ENCODE measurements at places on chromosomes 16 and 17.

DNA sequence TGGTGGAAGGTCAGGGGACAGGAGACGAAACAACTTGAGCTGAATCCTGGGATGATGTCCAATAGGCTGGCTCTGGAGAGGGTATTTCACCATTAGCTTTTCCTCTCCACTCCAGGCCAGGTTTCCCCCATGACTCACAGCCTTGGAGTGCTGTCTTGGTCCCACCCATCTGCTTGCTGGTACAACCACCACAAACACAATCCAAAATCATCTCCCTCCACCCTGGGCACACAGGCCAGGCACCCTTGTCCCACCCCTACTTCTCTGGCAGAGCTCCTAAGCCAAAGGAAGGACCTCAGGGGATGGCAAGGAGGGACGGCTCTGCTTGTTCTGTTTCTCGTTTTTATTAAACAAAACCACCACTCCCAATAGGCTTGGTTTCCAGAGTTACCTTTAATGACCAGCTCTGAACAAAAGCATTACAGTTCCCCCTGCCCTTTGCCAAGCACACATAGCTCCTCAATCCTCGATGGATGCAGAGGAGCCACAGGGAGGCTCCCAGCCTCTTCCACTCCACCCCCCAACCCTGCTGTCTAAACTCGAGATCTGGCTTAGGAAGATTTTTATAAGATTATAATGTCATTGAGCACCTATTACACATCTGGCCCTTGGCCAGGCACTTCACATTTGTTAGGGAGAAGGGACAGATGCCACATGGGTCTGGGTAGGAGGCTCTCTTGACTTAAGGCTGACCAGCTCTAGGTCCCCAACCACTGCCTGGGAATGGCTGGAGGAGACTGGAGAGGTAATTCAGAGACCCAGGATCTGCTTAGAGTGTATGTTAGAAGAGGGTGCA lies 13.3 kb downstream of the CAVIN1 start:
- no peak for DNase-seq

GRCh38 chr17:16398270-16399267 lies 16.8 kb upstream of the TRPV2 start:
- no peak for DNase-seq

- DNase-seq, result no peak
Measured at GRCh38 chr17:58679263-58680037, 12.4 kb downstream of the TEX14 start.

GRCh38 chr16:49093939-49094338 lies 187.7 kb downstream of the CBLN1 start:
- DNase-seq, result peak; percentile 41

GRCh38 chr16:72049110-72049509 lies 5.2 kb upstream of the HP start:
- DNase-seq, result no peak

DNA sequence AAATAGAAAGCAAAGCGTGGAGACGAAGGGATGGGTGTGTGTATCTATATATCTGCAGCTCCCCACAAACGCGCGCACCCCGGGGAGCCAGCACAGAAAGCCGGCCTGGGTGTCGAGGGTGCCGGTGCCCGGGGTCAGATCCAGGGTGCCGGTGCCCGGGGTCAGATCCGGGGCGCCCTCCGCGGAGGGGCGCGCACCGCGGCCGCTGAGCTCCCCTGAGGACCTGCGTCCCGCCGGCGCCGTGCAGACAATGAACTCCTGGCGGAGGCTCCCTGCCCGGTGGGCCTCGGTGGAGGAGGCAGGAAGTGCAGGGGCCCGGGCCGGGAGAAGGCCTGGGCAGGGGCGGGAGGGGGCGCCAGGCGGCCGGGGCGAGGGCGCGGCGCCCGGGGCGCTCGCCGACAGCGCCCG lies 1.1 kb downstream of the ZNF423 start:
- no peak for DNase-seq

GRCh38 chr17:17480593-17481148 lies 3.9 kb downstream of the MED9 start:
- no peak for DNase-seq

DNA sequence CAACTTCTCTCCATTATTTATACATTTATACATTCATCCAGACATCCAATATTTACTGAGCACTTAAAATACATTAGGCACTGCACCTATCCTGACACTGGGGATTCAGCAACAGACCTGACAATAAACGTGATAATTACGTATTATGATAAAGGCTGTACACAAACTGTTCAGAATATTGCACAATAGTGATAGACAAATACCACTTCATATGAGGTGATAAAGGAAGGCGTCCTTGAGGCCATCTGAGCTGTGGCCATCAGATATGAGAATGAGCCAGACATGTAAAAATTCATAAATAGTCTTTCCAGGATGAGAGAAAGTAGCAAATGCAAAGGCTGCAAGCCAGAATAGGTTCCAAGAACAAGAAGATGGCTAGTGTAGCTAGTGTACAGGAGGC lies 8.6 kb downstream of the USP32 start:
- DNase-seq, result no peak

- peak; percentile 66 for DNase-seq
Measured at GRCh38 chr17:30950669-30951399, 20.0 kb upstream of the RNF135 start.

DNA sequence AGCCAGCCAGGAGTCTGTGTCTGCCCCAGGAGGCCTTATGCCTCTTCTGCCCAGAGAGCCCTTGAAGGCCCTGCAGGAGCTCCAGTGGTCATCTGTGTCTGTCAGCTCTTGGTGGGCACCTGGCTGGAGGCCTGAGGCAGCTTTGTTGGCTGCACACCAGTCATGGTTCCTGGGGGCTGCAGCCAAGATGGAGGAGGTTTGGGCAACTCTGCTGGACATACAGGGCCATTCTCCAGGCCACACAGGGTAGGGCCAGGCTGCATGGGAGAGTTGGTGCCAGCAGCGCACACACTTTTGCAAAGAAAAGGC lies 29.4 kb downstream of the B9D1 start:
- no peak for DNase-seq

GRCh38 chr17:19457046-19457445 lies 46.0 kb downstream of the RNF112 start:
- DNase-seq, result no peak

DNA sequence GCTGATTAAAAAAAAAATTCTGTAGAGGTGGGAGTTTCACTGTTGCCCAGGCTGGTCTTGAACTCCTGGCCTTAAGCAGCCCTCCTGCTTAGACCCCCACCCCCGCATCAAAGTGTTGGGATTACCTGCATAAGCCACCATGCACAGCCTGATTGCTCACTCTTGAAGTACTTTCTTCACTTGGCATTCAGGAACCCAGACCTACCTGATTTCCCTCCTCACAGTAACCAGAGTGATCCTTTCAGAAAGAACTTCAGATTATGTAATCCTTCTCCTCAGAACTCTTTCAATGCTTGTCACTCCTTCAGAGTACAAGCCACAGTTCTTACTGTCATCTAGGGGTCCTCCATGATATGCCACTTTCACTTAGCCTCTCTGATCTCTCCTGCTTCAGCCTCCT lies 1.4 kb downstream of the EFCAB13 start:
- DNase-seq, result no peak

- no peak for DNase-seq
Measured at GRCh38 chr16:64202571-64202970, 919.3 kb downstream of the CDH11 start.

- no peak for DNase-seq
Measured at GRCh38 chr16:53103811-53104210, 49.0 kb downstream of the CHD9 start.

- DNase-seq, result no peak
Measured at GRCh38 chr17:3543453-3543852, 14.2 kb downstream of the TRPV3 start.

- DNase-seq, result no peak
Measured at GRCh38 chr16:15493466-15494180, 59.2 kb downstream of the BMERB1 start.

DNA sequence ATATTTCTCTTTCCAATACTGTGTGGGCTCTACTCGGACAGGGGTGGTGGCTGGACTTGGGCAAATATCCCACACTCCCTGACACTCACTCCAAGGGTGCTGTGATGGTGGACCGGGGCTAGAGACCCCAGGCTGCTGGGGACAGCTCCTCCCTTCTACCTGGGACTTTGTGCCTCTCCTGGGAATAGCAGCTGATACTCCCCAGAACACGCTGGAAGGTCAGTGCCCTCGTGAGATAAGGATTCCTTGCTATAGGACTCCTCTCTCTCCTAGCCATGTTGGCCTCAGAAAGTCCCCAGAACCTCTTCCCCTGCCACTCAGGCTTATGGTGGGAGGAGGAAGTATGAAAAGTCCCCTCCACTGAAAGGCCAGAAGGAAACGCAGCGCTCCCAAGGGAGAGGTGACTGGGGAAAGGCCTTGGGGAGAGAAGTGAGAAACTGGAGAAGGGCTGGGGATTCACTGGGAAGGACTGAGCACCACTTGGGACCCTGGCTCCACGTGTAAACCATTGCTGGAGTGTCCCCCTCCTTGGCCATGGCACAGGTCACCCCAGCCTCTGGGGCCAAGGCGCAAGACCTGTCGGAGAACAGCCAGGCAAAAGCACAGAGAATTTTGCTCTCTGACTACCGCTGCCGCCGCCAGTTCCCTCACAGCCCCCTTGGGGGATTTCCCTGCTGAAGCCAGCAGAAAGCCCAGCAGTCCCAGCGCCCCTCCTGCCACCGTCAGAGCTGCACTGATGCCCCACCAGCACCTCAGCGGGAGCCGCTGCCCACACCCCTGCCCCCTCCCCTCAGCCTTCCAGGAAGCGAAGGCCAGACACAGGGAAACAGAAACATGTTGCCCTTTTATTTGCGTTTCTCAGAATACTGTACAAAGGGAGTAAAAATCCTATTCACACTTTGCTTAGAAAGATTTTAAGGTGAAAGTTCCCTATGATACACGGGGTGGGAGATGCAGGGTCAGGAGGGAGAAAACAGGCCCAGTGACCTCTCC lies 2.1 kb upstream of the GSDMB start:
- no peak for DNase-seq

- DNase-seq, result no peak
Measured at GRCh38 chr16:64397945-64398508, 723.8 kb downstream of the CDH11 start.

DNA sequence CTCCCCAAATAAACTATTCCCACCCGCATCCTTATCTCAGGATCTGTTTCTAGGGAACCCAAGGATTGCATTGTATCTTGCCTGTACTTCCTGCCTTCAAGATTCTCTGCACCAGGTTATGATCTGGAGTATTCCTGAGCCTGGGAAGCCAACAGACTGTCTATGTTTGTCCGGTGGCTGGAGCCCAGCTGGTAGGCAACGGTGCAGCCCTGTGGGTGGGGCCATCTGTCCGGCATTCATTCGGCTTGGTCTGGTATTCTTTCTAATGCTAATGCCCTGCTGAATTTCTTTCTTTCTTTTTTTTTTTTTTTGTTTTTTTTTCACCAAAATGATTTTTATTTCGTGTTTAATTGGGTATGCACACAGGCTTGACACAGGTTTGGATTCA lies 20.7 kb upstream of the TVP23A start:
- DNase-seq, result no peak

DNA sequence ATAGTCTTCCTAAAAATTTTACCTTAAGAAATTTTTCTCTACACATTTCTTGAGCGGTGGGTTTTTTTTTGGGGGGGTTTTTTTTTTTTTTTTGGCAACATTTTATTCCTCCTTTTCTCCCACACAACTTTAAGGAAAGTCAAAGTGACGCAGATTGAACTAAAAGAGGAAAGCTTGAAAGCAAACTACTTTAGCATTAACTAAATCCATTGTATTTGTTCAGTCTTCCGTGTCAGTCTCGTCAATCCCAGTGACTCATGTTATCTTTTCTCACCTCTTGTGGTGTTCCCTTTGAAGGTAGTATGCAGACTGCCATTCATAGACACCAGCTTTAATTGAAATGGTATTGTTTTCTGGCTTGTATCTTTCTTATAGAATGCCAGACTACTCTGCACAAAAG lies 39.3 kb downstream of the TADA2A start:
- DNase-seq, result no peak

DNA sequence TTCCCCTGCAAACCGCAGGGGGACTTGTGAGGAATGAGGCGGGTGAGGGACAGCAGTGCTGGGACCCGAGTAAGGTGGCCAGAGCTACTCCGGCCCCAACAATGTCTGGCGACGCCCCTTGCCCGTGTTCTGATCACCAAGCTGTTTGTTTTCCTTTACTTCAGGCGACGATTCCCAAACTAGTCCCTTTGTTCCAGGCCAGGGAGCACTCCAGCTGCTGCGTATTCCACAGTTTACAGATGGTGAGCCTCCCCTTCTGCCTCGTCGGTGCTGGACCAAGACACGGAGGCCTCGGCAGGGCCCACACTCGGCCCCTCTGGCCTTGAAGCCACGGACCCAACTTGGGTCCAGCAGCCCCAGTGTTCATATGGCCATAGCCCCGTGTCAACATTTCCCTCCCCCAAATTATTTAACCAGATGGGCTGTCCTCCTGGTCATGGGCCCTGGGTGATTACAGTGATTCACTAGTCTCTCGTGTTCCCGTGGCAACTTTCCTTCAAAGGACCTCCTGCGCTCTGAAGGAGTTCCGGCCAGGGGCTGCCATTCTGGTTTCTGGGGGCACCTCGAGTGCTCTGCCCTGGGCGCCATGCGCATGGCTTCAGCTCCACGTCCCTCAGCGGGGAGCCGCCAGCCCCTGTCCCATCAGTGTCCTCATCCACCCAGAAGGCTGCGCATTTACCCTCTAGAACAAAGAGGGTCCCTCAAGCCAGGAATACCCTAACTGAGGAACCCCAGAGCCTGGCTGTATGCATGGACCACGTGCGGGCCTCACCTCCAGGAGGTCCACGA lies 24.8 kb upstream of the MTSS2 start:
- no peak for DNase-seq

DNA sequence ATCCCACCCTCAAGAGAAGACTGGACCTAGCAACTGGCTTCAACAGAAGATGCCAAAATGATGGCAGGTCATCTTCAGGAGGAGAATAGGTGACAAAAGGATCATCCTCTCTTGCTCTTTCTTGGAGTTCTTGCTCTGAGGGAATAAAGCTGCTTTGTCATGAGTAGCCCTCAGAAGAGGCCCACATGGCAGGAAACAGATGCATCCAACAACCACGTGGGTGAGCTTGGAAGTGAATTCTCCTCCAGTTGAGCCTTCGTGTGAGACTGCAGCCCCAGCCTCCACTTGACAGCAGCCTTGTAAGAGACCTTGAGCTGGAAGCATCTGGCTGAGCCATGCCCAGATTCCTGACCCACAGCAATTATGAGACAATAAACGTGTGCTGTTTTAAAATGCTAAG lies 87.5 kb downstream of the DYNLRB2 start:
- no peak for DNase-seq

DNA sequence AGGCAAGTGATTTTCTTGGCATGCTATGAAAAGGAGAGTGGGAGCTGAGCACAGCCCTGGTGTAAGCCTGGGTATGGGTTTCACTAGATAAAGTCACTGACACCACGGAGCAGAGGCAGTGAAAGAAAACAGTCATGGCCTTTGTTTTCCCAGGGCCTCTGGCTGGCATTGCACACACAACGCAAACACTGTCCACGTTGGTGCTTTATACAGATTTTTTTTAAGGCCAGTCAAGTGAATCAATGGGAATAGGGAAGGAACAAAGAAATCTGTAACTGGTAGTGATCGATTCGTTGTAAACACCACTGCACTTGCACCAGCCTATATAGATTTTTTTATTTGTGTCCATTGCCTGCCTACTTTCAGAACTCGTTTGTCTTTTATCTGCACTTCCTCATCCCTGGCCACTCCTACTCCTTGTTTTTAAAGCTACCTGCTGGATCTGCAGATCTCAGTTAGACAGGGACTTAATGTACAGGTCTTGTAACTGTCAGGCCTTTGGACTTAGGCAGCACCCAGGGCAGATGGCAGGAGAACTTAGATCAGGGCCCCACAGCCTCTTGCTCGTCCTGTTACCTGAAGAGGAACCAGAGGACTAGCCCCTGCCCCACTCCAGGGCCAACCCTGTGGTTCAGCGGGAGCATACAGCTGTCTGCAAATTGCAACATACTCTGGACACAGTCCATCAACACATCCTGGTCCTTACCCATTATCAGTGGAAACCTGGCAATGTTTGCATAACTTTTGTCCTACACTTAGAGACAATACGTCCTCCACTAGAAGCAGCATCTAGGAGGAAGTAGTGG lies 10.6 kb upstream of the TMIGD1 start:
- DNase-seq, result peak; percentile 93

Data from globus pallidus (tissue), 1 donor.